ENCODE measurements at places on chromosomes 7 and 10.

DNA sequence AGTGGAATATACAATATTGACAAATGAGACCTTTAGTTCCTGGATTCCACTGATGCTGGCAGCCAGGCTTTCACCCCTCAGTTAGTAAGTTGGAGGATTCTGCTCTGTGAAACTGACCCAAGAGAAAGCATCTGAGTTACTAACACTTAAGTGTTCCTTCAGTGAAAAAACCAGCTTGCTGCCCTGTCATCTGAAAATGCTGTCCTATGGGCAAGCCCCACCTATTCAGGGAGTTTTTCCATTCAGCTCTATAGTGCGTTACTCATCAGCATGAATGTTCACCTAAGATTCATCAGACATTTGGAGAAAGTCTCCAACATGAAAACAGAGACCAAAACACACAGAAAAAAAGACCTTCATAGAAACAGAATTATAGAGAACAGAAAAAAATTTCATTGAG, 37.9 kb downstream of the PRPF18 start:
- DNase-seq: no peak

GRCh38 chr7:157293413-157293788, 43.4 kb upstream of the DNAJB6 start:
- DNase-seq: no peak

GRCh38 chr10:121595806-121596688, 2.2 kb downstream of the FGFR2 start:
- DNase-seq: no peak

DNA sequence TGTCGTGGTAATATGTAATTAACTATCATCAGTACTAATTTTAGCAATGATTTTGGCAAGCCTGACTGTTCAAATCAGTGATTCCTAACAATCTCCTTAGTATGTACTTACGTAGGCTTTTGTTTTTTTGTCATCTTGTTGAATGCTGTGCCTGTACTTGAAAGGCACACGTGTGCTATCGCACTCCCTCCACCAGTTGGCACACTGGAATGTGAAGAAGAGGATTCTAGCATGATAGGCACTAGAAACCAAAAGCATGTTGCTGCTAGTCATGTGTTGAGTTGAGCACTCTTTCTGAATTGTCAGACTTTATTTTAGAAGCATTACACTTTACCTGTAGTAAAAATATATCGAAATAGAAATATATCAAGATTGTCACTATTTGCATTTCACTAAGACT, 59.1 kb downstream of the TASOR2 start:
- no peak for DNase-seq

- no peak for DNase-seq
Measured at GRCh38 chr7:8579661-8580194, 146.3 kb downstream of the NXPH1 start.

GRCh38 chr7:140673063-140673773, 473 bp downstream of the ADCK2 start:
- DNase-seq: peak; percentile 46

- no peak for DNase-seq
Measured at GRCh38 chr7:94395141-94396036, 694 bp downstream of the COL1A2 start.

DNA sequence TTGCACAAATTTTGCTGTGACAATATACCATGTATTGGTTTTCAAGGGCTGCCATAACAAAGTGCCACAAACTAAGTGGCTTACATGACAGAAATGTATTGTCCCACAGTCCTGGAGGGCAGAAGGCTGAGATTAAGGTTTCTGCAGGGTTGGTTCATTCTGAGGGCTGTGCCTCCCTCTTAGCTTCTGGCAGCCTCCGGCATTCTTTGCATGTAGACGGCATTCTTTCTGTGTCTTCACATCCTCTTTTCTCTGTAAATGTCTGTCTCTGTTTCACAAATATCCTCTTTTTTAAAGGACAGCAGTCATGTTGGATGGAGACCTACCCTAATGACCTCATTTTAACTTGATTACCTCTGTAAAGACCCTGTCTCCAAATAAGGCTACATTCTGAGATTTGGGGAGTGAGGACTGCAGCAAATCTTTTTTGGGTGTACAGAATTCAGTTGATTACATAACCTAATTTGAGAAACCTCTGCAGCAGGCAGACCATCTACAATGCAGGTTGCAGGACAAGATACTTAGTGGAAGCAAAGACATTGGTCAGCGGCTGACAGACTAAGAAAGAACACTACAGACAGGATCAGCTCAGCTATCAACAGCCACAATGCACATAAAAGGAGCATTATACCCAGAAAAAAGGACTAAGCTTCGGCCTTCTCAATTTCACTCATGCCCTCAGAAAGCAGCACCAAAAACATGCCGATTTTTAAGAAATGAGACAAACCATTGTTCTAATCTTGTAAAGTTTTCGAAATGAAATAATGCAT, 84.6 kb upstream of the FAM3C start:
- DNase-seq: no peak

DNA sequence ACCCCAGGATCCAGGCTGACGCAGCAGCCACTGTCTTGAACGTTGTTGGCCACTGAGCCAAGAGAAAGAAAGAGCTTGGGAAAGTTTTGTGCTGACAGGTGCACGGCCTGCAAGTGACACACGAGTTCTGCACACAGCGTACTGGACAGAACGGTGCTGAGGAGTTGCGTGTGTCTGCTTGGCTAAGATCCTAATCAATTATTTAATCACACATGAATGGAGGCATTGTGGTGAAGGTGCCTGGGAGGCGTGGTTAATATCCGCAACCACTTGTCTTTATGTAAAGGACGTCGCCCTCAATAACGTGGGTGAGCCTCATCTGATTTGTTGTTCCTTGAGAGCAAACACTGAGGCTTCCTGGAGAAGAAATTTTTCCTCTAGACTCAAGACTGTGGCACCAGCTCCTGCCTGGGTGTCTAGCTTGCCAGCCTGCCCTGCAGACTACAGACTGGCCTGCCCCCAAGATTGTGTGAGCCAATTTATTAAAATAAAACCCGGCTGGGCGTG, 16.6 kb upstream of the GNA12 start:
- no peak for DNase-seq

GRCh38 chr10:74194999-74195398, 44.0 kb downstream of the ADK start:
- no peak for DNase-seq

DNA sequence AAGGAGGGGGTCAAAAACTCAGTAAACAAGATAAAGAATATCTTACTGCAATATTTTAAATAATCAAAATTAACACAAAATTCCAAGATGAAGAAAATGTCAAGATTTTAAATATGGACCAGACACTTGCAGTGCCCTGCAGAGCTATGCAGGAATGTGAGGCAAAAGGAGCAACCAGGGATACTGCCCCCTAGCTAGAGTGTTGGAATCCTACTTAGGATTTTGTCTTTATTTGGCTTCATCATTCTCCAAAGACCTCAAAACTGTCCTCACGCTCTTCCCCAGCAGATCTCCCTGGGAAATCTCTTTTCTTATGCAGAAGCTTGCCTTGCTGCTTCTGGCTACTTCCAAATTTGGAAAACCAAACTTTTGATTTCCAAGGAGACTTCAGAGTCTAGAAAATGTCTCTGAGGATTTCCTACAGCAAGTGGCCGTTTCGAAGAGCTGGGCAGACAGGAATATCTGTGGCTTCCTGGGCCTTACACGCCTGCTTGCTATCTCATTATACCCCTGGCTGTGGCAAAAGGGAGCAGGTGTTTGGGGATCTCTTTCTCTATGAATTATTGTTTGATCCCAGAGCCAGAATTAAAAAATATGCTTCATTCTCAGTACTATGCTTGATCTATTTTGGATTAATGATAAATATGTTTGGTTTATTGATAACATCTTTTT, 232.2 kb upstream of the BMPER start:
- DNase-seq: no peak

DNA sequence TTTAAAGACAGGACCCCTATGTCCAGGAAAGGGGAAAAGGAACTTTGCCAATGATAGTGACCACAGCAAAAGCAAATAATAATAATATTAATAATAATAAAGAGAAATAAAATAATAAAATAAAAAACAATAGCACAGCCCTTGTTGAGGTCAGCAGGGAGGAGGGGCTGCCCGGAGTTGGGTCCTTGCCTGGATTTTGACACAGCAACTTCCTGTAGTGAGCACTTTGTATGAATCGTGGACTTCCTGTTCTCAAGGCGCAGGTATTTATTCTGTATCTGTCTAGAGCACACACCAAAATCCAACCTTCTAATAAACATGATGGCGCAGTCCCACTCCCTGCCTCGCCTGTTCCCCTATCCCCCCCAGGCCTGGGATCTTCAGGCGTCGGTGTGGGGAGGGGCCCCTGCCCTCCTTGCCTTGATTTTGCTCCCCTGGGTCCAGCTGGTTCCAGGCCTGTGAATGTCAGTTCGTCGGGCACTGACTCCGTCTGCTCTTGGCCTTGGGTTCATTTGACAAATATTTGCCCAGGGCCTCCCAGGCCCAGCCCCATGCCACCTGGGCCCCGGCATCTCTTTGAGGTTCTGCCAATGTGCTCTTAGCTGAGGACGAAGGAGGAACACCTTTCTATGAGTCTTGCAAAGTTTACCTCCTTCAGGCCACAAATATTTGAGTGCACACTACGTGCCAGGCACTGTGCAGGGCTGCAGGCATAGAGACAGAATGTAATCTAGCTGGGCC, 13.9 kb downstream of the TRIM8 start:
- DNase-seq: no peak

DNA sequence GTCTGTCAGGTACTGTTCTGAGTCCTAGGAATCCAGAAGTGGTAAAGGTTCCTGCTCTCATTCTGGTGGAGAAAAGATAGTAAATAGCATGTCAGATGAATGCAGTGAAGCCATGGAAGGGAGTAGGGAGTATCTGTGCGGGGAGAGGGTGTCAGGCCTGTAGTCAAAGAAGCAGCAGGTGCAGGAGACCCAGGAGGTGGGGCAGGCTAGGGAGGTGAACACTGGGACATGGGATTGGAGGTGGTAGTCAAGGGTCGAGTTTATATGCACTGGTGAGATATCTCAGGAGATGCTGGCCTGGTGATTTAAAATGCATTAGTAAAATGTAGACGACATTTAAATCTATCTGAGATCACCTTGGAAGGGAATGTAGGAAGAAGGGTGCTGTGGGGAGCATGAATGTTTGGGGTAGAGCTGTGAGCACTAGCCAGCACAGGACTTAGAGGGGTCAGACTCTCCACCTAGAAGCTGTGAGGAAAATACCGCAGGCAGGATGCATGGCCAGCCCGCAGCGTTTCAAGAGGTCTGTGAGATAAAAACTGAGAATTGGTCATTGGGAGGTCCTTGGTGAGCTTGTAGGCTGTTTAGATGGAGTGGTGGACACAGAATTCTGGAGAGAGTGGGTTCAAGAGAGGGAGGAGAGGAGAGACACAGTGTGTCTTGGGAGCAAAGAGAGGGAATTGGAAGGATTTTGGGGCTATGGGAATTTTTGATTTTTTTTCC, 6.8 kb downstream of the GTPBP4 start:
- no peak for DNase-seq

- no peak for DNase-seq
Measured at GRCh38 chr10:43383204-43383971, 12.0 kb downstream of the FXYD4 start.

- DNase-seq: no peak
Measured at GRCh38 chr10:97531401-97531986, 32.8 kb downstream of the UBTD1 start.

DNA sequence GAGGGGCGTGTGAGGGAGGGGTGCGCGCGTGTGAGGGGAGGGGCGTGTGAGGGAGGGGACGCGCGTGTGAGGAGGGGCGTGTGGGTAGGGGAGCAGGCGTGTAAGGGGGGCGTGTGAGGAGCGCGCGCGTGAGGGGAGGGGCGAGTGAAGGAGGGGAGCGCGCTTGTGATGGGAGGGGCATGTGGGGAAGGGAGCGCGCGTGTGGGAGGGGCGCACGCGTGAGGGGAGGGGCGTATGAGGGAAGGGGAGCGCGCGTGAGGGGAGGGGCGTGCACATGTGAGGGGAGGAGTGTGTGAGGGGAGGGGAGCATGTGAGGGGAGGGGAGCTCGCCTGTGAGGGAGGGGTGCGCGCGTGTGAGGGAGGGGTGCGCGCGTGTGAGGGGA, 19.1 kb downstream of the MXI1 start:
- DNase-seq: peak; percentile 74

- no peak for DNase-seq
Measured at GRCh38 chr10:20745556-20746375, 151.3 kb downstream of the NEBL start.

GRCh38 chr7:29289156-29290021, 94.8 kb downstream of the CHN2 start:
- DNase-seq: no peak

- DNase-seq: no peak
Measured at GRCh38 chr10:123556049-123556448, 110.1 kb upstream of the GPR26 start.

DNA sequence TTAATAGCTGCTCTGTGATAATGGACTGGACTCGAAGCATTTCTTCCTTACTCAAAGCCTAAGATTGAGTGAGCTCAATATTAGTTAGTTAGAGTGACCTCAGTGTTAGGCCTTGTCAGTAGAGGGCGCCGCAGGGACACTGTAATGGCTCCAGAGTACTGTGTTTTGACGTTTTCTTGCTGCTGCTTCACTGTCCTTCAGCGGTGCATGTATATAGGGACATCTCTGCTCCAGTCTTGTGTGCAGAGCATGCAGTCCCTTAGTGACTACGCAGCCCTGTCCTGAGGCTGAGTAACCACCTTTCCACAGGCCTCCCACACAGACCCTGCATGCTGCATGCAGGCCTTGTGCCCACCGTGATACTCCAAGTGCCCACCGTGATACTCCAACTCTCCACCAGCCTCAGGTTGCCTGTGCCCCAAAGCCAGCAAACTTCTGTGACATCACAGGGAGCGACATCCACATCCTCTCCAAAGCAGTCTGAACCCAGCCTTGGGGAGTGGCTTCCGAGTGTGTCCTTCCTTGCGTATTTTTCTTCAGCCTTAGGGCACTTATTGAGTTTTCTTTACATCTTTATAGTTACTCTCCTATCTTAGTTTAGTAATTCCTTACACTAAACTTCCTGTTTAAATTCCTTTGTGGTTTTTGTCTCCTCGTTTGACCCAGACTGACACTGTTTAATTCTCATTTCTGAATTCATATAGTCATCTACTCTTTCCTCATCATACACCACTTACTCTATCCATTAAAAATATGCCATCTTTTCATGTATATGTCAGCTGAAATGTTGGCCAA, 118.2 kb downstream of the JAZF1 start:
- no peak for DNase-seq

DNA sequence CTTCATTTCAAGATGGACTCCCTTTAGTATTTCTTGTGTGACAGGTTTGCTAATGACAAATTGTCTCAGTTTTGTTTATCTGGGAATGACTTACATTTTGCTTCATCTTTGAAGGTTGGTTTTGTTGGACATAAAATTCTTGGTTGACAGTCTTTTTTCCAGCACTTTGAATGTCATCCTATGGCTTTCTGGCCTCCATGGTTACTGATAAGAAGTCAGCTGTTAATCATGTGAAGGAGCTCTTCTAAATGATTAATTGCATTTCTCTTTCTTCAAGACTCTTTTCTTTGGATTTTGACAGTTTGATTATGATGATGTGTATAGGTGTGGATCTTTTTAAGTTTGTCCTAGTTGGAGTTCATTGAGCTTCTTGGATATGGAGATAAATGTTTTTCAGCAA, 26.9 kb upstream of the HHEX start:
- DNase-seq: no peak
